ENCODE measurements at places on chromosomes 7 and 10.

DNA sequence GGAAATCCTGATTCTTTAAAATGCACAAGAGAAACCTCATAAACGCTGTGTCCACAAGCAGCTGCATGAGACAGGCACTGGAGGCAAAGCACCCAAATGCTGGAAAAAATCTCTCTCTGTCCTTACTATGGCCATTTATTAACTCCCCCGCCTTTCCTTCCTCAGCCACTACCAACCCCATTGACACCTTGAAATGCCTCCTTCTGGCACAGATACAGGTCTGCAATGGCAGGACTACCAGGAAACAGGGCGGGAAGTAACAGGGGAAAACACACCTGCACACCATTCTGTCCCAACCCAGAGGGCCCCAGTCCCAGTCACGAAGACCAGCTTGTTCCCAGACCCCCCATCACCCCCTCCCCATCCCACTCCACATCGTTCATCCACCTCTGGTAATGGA, 224.3 kb downstream of the PARD3 start:
- no peak for DNase-seq

GRCh38 chr7:26007510-26007909, 144.5 kb upstream of the NFE2L3 start:
- no peak for DNase-seq

DNA sequence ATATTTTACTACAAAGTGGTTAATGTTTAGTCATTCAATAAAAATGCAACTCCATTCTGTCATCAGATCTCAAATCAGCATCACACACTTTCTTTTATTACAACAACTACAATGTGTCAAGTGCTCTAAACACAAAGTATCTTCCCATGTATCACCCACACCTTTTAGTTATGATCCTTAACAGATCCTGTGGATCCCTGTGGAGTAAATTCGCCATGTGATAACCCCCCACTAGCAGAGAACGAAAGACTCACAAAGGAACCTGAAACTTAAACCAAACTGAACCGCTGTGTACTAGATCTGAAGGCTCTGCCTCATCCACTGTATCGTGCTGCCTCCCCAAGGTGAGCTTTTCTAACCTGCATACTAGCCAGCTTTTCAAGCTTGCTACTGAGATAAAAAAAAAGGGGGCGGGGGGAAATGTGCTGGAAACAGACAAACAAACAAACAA, 1.7 kb downstream of the DPY19L1 start:
- DNase-seq, result no peak

- DNase-seq, result no peak
Measured at GRCh38 chr10:20596911-20597310, 300.2 kb downstream of the NEBL start.

GRCh38 chr10:72126184-72126871, 38.0 kb upstream of the SPOCK2 start:
- DNase-seq, result no peak
